ENCODE measurements at places on chromosomes 7 and 10. TPM values are rescaled to one million over a fixed set of nuclear protein-coding genes. Genes with fewer than 3 reads are reported as not detected.

The FRMD4A gene
- total RNA-seq, result 114 TPM

The CNPY1 gene
- total RNA-seq, result not detected

The UNCX gene
- not detected for total RNA-seq

The CCDC3 gene
- 0.98 TPM for total RNA-seq

The NFE2L3 gene
- 5.5 TPM for total RNA-seq

The H2BK1 gene
- not detected for total RNA-seq

The TMEM213 gene
- total RNA-seq, result 1.7 TPM

DNA sequence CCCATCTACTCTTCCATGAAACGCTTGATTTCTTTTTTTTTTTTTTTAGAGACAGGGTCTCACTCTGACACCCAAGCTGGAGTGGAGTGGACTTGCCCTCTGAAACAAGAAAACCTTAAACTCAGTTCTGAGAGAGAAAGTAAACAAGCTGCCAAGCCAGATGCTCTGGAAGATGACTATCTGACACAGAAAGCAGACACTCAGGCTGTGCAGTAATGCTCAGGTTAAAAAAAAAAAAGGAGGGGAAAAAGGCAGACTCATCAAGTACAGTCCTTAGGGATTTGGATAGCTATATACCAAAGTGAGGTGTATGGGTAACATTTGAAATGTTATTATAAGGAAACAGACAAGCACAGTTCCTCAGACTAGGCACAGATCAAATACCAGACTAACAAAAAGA is 80.5 kb downstream of the IDE start:
- no peak overlapping the region for H3K4me3 ChIP-seq
- H3K27ac ChIP-seq, result no peak overlapping the region
- H3K36me3 ChIP-seq, result peaks cover 19% of the 10 kb centered on the region

DNA sequence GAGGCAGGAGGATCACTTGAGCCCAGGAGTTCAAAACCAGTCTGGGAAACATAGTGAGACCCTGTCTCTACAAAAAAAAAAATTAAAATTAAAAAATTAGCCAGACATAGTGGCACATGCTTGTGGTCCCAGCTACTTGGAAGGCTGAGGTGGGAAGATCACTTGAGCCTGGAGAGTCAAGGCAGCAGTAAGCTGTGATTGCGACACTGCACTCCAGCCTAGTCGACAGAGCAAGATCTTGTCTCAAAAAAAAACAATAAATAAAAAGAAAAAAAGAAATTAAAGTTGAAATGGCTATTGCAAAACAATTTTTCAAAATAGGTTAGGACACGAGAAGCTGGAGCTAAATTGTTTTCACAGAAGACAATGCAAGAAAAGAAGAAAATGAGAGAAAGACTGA is 379.0 kb upstream of the RNF32 start:
- no peaks in the 10 kb centered on the region for H3K4me1 ChIP-seq
- DNase-seq, result no peak
- no peak overlapping the region for H3K27ac ChIP-seq
- no peaks in the 10 kb centered on the region for H3K27me3 ChIP-seq
- no peaks in the 10 kb centered on the region for H3K36me3 ChIP-seq

DNA sequence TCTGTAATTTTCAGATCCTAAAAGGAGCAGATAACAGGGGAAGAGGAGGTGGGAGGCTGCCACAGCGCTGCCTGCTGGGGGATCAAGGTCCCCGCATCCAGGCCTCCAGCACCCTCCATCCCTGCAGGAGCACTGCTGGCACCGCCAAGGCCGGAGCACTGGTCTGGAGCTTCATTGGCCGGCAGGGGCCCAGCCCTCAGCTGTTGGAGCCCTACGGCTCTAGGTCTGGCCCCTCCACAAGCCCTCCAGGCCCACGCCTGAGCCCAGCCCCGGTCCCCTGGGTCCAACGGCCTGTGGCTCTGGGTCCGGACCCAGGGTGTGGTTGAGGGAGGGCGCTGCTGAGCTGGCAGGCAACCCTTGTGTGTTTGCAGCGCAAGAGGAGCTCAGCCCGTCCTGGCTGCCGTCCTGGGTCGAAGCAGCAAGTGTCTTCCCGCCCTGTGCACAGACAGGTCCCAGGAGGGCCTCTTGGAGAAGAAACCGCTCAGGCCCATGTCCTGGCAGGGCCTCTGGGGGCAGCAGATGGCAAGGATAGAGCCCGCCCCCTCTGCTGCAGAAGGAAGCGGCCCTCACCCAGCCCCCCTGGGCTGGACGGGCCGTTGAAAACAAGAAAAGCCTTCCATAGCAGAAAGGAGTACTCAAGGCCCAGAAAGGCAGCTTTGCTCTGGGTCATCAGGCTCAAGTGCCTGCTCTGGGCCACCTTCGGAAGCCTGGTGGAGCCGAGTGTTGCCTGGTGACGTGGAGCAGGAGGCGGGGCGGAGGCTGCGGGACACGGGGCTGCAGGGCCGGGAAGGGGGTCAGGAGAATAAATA is 54.3 kb upstream of the TNRC18 start:
- no peak for DNase-seq
- H3K36me3 ChIP-seq, result no peaks in the 10 kb centered on the region
- no peak overlapping the region for H3K27ac ChIP-seq
- no peaks in the 10 kb centered on the region for H3K27me3 ChIP-seq
- peaks cover 13% of the 10 kb centered on the region for H3K4me1 ChIP-seq

GRCh38 chr10:82942286-82943099 is 1067.5 kb downstream of the NRG3 start:
- DNase-seq, result no peak
- H3K4me1 ChIP-seq, result no peaks in the 10 kb centered on the region
- no peak overlapping the region for H3K4me3 ChIP-seq
- no peaks in the 10 kb centered on the region for H3K36me3 ChIP-seq

- no peak overlapping the region for H3K27ac ChIP-seq
- DNase-seq, result peak; percentile 84
- H3K4me1 ChIP-seq, result peaks cover 11% of the 10 kb centered on the region
- H3K36me3 ChIP-seq, result no peaks in the 10 kb centered on the region
- no peaks in the 10 kb centered on the region for H3K27me3 ChIP-seq
- H3K4me3 ChIP-seq, result no peak overlapping the region
Observed at GRCh38 chr7:75866489-75867389, 12.1 kb upstream of the RHBDD2 start.

DNA sequence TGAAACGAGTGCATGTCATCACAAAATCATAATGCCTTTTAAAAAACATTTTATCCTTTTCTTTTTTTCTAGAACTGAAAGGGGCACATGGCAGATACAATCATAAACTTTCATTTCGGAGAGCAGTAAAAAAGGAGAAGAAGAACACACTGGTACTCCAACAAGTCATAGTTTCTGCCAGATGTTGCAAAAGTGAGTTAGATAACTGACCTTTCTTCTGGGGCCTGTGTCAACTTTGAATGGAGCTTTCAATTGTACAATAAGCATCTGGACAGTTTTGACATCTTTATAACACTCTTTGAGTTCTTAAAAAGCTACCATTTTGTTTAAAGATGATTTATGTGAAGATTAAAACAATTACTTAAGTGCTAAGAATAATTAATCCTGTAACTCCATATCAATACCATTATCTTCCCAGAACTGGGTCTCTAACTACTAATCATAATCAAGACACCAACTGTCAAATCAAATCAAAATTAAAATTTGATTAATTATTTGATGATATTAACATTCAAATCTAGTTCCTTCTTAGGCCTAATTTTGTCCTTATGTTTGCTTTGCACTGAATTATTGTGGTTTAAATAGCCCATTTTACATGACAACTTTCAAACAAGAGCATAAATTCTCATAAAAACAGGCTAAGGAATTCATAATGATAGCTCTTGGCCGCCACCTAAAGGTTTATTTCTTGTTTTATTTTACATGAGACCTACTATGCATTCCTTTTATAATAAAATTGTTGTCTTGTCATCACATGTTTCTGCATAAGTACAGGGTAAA is 19.5 kb upstream of the ITGB8 start:
- H3K27ac ChIP-seq, result no peak overlapping the region
- no peak overlapping the region for H3K4me3 ChIP-seq
- no peaks in the 10 kb centered on the region for H3K27me3 ChIP-seq

- no peak for DNase-seq
- peak overlapping the region; percentile 96 for H3K27ac ChIP-seq
- H3K4me3 ChIP-seq, result peak overlapping the region; percentile 83
- H3K4me1 ChIP-seq, result peaks cover 41% of the 10 kb centered on the region
- H3K36me3 ChIP-seq, result no peaks in the 10 kb centered on the region
Observed at GRCh38 chr10:119595134-119595675, 1.6 kb downstream of the TIAL1 start.

DNA sequence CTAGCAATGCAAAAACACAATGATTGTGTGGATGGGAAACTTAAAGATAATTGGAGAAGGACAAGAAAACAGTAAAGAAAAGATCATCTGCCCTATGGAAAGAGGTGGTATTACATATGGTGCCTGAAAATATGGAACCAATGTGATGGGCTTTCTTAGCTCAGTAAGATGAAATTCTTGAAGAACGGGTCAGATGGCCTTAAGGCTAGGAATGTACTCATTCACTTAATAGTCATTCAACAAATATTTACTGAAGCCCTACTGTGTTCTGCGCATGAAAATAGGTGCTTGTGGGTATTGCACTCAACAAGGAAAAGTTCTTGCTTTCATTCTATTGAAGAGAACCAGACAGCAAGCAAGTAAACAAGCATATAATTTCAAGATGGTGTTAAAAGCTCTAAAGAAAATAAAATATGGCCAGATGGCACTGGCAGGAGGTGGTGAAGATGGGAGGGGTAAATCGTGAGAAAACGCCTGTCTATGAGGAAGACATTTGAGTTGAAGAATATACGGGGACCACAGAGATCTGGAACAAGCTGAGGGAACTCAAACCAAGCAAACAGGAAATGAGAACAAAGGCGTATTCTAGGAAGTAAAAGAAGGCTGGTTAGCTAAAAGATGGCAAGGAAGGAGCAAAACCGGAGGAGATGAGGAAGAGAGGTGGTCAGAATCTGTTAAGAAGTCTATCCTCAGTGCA is 179.7 kb downstream of the ANK3 start:
- no peak overlapping the region for H3K4me3 ChIP-seq
- no peaks in the 10 kb centered on the region for H3K4me1 ChIP-seq
- no peaks in the 10 kb centered on the region for H3K36me3 ChIP-seq
- DNase-seq, result no peak
- no peaks in the 10 kb centered on the region for H3K27me3 ChIP-seq

GRCh38 chr10:97182288-97182990 is 3.3 kb downstream of the SLIT1 start:
- no peak overlapping the region for H3K27ac ChIP-seq
- DNase-seq, result no peak
- H3K4me1 ChIP-seq, result peaks cover 7% of the 10 kb centered on the region
- peaks cover 20% of the 10 kb centered on the region for H3K27me3 ChIP-seq
- H3K4me3 ChIP-seq, result no peak overlapping the region

DNA sequence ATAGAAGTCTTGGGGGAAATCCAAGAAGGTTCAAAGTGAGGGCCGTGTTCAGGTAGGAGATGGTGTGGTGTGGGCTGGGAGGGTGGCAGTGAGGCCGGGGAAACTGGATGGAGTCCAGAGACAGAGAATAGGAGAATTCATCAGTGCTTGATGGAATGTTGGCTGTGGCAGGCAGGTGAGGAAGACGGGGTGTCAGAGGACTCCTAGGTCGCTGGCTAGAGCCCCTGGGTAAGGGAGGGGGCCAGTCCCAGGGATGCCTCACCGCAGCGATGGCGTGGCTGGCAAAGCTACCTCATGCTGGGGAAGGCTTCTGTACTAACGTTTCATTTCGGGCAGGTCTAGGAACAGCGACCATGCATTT is 373.0 kb downstream of the RPS24 start:
- H3K27me3 ChIP-seq, result no peaks in the 10 kb centered on the region
- DNase-seq, result no peak
- H3K4me1 ChIP-seq, result peaks cover 32% of the 10 kb centered on the region
- peak overlapping the region; percentile 32 for H3K4me3 ChIP-seq

GRCh38 chr7:157596471-157596870 is 259.7 kb downstream of the DNAJB6 start:
- DNase-seq, result no peak
- H3K36me3 ChIP-seq, result no peaks in the 10 kb centered on the region
- H3K4me3 ChIP-seq, result no peak overlapping the region
- H3K27ac ChIP-seq, result no peak overlapping the region

DNA sequence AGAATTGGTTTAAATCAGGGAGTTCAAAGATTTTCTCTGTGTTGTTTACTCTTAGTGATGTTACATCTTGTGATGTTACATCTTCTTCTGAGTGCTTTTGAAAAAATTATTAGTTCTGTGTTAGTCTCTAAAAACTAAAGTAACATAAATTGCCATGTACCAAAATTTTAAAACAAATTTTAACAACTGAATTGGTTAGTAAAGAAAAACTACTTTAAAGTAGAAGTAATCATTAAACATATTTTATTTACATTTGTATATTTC is 5.2 kb upstream of the IGF2BP3 start:
- no peaks in the 10 kb centered on the region for H3K36me3 ChIP-seq
- H3K27ac ChIP-seq, result no peak overlapping the region
- no peak overlapping the region for H3K4me3 ChIP-seq
- peaks cover 25% of the 10 kb centered on the region for H3K27me3 ChIP-seq
- H3K4me1 ChIP-seq, result peaks cover 28% of the 10 kb centered on the region
- no peak for DNase-seq

GRCh38 chr7:35508623-35509400 is 186.1 kb downstream of the HERPUD2 start:
- H3K27ac ChIP-seq, result no peak overlapping the region
- no peaks in the 10 kb centered on the region for H3K4me1 ChIP-seq
- no peak overlapping the region for H3K4me3 ChIP-seq
- no peak for DNase-seq
- no peaks in the 10 kb centered on the region for H3K36me3 ChIP-seq
- no peaks in the 10 kb centered on the region for H3K27me3 ChIP-seq

DNA sequence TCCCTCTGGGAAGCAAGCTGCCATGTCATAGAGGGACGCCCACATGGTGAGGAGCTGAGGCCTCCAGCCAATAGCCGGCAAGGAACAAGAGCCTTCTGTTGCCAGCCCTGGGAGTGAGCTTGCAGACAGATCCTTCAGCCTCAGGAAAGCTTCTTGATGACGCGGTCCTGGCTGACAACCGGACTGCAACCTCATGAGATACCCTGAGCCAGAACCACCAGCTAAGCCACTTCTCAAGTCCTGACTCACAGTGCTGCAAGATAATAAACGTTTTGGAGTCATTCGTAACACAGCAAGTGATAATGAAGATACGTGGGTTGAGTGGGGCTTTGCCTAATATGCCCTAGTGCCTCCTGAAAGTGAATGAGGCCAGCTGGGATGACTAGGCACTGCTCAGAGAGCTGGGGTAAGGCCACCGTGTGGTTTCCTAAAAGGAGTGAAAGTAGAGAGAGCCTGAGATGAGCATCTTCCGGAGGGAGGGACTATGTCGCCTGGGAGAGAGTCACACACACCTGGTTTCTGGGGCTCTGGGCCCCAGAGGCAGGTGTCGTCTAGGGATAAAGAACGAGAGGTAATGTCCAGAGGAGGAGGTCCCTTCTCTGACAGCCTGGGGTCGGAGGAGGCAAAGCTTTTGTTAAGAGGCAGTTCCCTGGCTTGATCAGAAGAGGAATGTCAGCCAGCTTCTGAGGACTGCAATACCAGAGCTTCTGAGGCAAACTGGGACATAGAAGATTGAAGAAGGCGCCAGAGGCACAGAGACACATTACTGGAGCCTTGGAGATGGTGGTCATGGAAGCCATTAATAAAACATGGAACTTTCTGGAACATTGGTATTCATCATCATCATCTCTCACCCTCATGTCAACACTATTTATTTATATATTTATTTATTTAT is 53.6 kb downstream of the PYROXD2 start:
- H3K27me3 ChIP-seq, result no peaks in the 10 kb centered on the region
- H3K4me1 ChIP-seq, result no peaks in the 10 kb centered on the region
- DNase-seq, result no peak
- H3K27ac ChIP-seq, result peak overlapping the region; percentile 33
- H3K36me3 ChIP-seq, result no peaks in the 10 kb centered on the region

All from upper lobe of left lung (tissue), 6 donors.